Right ventricle myocardium superior (tissue), 1 donor: ENCODE measurements at places on chromosomes 5 and 9. TPM values are rescaled to one million over a fixed set of nuclear protein-coding genes. Genes with fewer than 3 reads are reported as not detected.

SYK gene
- total RNA-seq: 6.5 TPM

RGS3 gene
- 138 TPM for total RNA-seq

PRLR gene
- 0.86 TPM for total RNA-seq

GRCh38 chr5:132396589-132397031, 27.1 kb downstream of the SLC22A5 start:
- no peak for DNase-seq

DNA sequence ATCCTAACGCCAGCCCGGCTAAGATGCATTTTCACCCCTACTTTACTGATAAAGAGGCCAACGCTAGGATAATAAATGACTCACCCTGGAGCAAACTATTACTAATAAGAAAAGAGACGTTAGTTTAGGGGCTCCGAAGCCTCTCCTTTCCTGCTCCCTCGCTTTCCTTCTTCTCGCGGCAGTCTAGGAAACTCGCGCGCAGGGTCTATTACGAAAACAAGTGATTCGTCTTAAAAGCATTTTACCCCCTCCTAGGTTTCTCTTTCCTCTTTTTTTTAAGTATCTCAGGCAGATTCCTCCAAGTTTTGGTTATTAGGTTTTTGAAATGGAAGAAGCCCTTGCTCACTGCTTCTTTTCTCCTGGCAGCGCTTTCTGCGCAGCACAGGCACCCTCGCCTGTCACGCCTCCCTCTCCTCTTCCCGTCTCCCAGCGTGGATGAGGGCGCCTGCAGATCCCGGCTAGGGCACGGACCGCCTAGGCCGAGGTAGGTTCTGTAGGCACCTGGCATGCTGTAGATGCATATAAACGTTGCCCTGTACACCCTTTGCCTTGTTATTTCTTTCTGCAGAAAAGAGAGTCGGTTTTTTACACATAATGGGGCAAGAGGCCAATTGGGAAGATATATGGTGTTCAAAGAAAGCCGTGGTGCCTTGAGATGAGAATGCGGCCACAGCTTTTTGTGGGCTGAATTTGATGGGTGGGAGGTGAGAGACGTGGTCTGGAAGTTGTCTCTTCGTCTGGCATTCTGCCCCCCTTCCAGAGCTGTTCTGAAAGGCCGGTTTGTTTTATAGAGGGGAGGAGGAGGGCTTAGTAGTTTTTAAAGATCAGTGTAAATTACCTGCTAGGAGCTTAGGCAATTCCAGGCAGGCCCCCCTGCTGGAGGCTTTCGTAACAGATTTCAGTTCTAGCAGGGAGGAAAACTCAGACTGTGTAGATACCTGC, 983 bp downstream of the GCNT1 start:
- DNase-seq: peak; percentile 53

- no peak for DNase-seq
Measured at GRCh38 chr9:76090909-76091308, 200.4 kb downstream of the PCSK5 start.

GRCh38 chr5:173557123-173557903, 59.1 kb downstream of the BOD1 start:
- DNase-seq: no peak
